B cell (primary cell): ENCODE measurements at places on chromosomes 12 and 14.
A peak's percentile ranks its signal among the peaks of the same experiment; 100 is the strongest.

DNA sequence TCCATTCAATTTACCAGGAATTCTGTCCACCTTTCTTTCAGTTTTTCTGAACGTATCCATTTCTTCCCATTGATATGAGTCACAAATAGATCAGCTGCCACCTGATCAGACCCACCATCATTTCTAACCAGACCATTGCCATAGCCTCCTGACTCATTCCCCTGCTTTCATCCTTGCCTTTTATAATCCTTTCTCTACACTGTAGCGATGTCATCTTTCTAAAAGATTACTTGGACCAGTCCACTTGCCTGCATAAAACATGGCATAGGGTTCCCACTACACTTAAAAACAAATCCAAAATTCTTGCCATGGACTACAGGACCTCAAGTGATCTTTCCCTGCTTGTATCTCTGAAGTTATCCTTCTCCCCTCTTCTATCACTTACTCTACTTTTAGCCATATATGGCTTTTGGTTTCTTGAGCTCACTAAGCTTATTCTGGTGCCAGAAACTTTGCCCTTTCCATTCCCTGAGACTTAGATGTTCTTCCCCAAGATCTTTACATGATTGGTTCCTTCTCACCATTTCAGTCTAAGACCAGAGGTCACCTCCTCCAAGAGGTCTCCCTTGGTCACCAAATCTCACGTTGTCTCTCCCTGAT, 149.5 kb upstream of the KRR1 start:
- no peak for DNase-seq

- no peak for DNase-seq
Measured at GRCh38 chr14:92616178-92616577, 102.6 kb downstream of the RIN3 start.

DNA sequence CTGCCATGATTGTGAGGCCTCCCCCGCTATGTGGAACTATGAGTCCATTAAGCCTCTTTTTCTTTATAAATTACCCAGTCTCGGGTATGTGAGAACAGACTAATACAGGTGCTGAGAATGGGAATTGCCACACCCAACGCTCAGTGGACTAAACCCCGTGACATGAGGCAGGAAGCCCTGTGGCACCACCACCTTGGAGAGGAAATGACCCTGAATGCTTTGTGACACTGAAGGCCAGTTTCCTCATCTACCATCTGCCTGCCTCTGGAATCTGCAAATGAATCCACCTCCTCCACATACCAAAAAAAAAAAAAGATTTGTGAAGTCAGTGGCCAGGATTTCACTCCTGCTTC, 41.6 kb downstream of the NT5DC3 start:
- no peak for DNase-seq

GRCh38 chr12:116684891-116685290, 53.0 kb downstream of the SPRING1 start:
- DNase-seq: no peak

DNA sequence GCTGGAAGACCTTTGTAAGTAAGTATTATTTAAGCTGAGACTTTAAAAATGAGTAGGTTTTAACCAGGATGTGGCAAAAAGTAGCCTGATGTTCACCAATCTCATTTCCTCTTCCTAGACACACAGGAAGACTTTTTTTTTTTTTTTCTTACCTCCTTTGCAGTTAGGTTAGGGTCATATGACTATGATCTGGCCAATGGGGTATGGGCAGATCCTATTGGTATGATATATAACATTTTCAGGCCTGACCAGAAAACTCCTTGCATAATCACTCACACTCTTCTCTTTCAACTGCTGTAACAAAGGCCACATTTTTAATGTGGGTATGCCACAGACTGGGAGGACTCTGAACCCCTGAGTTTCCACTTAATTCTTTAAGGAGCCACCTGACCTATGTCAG, 2.7 kb upstream of the RPS6KA5 start:
- DNase-seq: peak; percentile 38

GRCh38 chr12:11856971-11857370, 207.5 kb downstream of the ETV6 start:
- DNase-seq: no peak

GRCh38 chr12:71656740-71657139, 6.9 kb downstream of the ZFC3H1 start:
- no peak for DNase-seq

DNA sequence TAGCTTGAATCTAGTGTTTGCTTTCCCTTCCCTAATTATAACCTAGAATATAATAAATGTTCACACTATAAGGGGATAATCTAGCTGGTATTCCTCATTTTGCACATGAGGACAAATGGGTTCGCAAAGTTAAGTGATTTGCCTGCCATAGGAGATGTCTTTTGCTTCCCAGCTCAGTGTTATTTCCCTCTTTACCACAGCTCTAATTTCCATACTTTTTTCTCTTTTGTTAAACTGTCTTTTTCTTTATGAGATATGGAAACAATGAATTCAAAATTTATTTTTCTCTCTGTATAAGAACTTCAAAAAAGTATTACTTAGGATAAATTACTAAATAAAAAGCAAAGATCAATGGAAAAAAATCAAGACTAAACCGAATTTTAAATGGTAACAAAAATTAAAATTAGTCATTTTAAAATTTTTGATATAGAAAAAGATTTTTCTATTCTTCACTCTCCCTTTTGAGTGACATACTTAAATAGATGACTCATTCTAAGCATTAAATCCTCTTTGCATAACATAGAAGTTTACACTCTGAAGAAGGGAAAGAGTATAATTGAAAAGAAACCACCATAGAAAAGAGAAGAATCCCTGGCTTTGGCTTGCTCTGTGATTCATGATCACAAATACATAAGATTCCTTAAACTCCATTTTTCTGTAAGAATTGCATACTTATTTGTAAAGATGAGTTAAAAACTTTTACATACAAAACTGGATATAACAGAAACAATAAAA, 97.3 kb downstream of the INSM2 start:
- DNase-seq: no peak

- DNase-seq: no peak
Measured at GRCh38 chr12:94001691-94002090, 146.7 kb upstream of the PLXNC1 start.
